ENCODE measurements at places on chromosomes 4 and X.

GRCh38 chrX:65127842-65128241 is 151.6 kb upstream of the ZC4H2 start:
- no peak for DNase-seq

DNA sequence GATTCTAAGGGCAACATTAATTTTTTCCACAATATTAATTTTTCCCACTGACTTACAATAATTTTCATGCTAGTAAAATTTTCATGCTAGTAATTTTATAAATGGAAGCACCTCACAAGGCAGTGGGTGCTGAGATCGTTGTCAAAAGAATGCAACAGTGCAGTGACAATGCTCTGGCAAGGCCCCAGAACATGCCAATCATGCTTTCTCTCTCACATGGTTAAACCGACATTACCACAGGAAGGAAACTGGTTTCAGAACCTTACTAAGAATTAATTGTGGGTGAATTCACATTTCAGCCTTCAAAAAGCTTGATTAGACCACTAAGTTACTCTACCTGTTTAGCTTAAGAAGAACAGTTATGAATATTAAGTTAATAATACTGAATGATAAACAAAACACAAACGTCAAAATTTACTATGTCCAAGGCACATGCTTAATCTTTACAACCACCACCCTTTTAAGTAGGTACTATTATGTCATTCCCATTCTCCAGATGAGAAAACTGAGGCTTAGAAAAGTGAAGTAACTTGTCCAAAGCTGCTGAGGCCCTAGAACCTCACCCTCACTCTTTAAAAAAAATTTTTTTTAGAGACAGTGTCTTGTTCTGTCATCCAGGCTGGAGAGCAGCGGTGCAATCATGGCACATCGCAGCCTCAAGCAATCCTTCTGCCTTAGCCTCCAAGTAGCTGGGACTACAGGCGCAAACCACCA is 10.0 kb upstream of the OPHN1 start:
- no peak for DNase-seq

DNA sequence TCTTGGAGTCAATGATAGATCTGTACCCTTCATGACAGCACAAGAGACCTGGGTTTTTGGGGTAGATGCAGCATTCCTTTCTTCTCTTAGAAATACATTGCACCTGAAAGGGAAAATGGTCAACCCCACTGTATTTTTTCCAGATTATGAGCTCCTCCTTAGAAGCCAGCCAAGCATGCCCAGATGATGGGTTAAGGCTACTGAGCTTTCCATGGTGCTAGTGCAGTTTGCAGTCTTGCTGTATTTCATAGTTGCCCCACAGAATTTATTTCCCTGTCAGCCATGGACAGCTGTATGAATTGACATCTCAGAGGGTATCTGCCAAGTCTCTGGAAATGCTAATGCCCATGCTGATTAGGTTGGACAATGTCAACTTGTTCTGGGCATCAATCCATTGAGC is 73.7 kb upstream of the H2AZ1 start:
- no peak for DNase-seq

DNA sequence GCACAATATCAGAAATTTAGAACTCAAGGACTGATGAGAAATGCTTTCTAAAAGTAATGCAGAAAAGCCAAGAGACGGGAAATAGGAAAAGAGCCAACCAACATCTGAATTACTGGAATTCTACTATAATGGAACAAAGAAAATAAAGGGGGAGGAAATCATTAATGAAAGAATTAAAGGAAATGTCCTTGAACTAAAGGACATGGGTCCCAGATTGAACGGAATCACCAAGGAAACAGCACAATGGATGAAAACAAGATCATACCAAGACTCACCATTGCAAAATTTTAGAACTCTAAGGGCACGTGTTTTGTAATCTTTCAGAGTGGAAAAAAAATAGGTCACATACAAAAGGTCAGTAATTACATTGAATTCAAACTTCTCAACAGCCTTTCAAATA is 35.9 kb downstream of the HPGDS start:
- no peak for DNase-seq

DNA sequence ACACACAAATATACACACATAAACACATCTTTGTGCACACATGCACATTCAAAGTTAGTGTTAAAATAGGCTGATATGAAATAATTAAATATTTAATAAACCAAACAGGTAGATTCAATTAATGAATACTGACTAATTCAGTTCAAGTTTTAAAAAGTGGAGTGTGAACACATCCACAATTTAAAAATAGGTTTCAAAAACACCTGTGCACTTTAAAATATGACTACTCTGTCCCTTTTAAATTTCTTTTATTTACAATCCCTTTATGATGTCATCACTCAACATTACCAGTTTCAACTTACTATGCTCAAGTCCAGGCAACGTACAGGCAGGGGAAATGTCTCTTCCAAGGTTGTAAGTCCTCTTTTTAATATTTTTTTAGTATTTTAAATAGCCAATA is at the start of gene CYLC1:
Gene CYLC1, plus strand, starts transcription at position 301 of the 400 bp plus-strand sequence. Its CDS starts 37 bp downstream, at position 338.
- DNase-seq = no peak

- no peak for DNase-seq
These were observed 847.0 kb downstream of the TRIML1 start for GRCh38 chr4:188986271-188986689.

Measured in stimulated activated CD4-positive, alpha-beta T cell treated with anti-CD3 and anti-CD28 coated beads, TNF-alpha, amount 100 ng/mL, for 1 hour (primary cell).